ENCODE measurements at places on chromosomes 16 and 17.

DNA sequence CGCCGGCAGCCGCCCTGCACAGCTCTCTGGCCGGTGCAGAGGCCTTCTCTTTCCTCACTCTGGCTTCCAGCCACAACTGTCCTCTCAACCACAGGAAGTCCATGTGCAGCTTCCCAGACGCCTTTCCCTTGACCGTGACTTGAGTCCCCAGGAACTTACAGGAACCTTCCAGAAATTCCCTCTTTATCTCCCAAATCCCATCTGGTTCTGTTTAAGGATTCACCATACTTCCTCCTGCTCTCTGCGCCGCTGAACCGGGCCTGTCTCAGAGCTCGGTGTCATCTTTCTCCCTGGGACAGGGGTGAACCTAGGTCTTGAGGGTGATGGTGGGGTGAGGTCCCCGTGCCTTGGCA, 65.2 kb upstream of the ZNF469 start:
- DNase-seq: no peak

DNA sequence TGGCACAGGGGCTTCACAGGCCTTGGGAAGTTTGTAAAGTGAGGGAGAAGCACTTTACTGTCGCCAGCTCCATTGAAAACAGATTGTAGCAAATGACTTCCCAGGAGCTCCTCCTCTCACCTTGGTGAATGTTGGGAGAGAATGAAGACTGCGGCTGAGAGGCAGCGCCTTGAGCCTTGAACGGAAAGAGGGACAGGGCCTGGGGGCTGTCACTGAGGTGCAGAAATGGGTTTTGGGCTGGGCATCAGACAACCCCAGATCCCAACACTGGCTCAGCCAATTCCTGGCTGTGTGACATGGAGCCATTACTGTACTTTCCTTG, 603 bp upstream of the MRTFB start:
- DNase-seq: no peak

DNA sequence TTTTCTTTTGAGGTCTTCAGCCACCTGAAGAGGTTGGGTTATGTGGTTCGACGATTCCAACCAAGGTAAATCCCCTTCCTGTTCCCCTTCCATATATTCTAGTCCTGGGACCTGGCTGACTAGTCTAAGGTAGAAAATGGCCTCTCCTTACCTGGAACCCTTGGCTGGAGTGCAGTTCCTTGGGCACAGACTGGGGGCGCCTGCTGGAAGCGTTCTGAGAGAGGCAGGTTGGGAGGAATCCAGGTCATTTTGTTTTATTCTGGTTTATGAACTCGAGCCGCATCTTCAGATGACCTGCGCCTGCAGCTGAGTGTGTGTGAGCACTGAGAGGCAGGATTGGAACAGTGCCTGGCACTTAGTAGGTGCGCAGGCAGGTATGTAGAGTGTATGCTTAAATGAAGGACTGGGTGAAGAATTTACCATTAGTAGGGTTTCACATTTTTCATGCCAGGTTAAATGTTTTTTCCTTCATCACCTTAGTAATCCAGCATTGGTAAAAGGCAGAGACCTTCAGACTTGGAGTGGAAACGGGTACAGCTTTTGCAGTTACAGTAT, 2.7 kb downstream of the TSEN54 start:
- no peak for DNase-seq

DNA sequence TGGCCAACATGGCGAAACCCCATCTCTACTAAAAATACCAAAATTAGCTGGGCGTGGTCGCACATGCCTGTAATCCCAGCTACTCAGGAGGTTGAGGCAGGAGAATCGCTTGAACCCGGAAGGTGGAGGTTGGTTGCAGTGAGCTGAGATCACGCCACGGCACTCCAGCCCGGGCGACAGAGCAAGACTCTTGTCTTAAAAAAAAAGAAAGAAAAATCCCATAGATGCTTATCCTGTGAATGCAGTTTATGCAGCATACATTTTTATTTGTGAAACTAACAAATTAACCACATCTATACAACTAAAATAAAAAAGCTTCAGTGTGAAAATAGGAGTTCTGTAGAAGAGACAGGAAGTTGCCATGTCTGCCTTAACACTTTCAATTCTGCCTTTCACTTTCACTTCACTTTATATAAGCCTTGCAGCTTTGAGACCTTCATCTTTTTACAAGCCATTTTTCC, 7.1 kb downstream of the IGSF6 start:
- DNase-seq: peak; percentile 84

- DNase-seq: peak; percentile 71
Observed at GRCh38 chr17:42067371-42068091, 17.1 kb upstream of the C17orf113 start.

DNA sequence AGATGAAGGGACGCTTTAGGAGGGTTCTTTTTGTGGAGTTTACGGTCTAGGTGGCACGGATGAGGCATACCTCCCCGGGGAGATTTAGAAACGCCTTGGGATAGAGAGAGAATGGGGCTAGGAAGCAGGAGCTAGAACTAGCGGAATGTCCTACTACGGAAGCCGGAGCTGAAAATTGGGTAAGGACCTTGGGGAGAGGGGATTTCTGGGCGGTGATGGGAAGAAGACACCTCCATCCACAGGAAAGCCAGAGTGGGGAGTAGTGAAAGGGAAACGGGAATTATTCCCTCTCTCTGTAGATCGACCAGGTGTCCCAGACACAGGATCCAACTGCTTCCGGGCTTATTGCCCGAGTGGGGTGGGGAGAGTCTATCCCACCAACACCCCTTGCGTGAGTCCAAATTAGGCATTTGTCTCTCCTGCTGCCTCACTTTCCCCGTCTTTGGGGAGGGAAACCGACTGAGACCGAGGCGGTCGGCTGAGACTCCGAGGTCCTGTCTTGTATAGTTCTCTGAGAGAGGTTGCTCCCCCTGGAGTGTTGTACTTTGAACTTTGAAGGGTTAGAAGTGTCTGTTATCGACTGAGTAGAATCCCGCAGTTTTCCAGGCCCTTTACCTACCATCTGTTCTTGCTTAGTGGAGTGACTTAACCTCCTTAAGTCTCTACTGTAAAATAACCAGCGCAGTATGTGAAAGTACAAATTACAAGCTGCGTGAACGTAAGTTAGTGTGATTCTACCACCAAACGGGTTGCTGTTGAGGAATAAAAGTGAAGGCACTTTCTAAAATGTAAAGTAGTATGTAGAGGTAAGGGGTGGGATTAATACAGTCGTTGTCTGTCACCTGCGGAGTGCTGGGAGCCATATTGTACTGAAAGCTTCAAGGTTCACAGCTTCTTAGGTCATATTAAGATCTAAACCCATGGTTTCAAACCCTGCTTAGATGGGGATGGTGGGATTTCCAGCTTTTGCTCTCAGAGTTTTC, 1.0 kb downstream of the RSPRY1 start:
- DNase-seq: peak; percentile 23

DNA sequence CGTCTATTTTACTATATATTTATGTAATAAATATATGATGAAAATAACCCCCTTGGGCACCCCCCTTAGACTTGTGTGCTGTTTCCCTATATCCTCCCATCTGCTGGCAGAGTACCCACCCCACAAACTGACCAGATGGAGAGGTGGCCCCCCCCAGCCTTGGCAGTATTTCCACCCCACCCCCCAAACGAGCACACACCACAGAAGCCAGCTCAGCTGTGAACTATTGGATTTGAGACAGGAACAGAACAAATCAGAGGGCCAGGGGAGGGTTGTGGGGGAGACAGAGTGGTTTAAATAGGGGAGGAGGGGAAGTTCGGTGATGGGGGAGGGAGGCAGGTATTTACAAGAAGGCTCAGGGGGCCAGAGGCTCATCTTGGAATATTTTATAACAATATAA, 7.8 kb downstream of the NR1D1 start:
- DNase-seq: no peak

DNA sequence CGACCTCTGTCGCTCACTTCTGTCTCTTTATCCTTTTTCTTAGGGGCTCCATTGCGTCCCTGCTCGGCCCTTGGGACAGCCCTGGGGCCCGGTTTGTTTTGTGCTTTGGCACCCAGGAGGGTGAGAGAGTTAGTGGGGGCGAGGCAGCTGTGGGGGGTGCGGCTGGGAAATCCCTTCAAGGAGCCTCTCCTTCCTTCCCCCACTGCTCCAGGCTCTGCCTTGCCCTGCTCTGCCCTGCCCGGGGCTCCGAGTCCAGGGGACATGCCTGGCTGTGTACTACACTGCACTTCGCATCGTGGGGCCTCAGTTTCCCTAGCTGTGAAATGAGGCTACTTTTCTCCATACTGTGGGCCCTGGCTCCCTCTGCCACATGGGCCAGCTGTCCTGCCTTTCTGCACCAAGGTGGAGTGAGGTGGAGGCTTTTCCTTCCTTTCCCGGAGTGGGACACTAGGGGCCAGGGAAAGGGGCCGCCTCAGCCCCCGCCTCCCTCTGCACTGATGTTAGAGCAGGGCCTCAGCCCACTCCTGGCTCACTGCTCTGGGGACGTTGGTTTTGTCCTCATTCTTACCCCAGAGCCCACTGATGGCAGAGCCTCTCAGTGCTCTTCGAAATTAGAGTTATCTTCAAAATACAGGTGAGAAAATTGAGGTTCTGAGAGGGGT, 980 bp downstream of the LLGL1 start:
- DNase-seq: peak; percentile 21

GRCh38 chr17:68566442-68566738, 34.8 kb downstream of the FAM20A start:
- DNase-seq: peak; percentile 78

Data from suppressor macrophage treated with lipopolysaccharide for 4 hours (primary cell).